Activated naive CD4-positive, alpha-beta T cell treated with anti-CD3 and anti-CD28 coated beads, Interleukin-2, amount 50 U/mL, for 16 hours (primary cell): ENCODE measurements at places on chromosomes 12 and 14.

DNA sequence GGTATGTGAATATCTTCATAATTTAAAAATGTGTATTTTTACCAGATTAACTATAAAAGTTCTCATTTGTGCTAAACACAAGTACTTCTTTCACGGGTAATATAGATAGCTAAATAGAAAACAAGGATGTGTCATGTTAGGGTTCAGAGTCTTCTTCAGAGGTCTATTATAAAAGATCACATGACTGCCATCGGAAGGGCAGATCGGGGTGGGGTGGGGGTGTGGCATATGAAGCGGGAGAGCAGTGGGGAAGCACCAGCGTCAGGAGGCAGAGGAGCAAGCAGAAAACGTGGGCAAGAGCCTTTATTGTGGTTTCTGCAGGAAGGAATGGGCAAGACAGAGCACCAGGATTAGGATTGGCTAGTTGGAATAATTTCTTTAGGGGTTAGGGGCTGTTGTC lies 63.7 kb upstream of the DNM1L start:
- DNase-seq = no peak

DNA sequence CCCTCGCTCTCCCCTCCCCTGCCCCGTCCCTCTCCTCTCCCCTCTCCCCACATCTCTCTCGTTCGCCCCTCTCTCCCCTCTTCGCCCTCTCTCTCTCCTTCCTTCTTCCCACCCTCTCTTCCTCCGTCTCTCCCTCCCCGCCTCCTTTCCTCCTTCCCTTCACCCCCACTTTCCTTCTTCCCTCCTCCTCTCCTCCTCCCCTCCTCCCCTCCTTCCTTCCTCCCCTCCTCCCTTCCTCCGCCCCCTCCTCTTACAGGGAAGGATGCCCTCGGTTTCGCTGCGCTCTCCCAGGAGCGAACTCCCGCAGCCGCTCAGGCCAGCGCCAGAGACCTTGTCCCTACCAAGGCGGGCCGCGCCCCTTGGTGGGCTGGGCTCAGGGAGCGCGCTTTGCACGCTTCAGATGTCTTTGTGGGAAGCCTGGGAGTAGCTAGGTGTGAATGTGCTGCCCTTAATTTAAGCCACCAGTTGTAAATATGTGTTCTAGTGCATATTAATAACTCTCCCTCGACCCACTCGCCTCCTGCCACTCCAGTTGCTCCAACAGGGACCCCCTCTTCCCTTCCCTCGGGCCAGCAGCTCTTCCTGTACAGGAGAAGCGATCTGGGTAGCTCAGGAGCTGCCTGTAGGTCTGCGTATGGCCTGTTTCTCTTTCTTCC lies 13.3 kb upstream of the MAP3K9 start:
- peak; percentile 15 for DNase-seq

GRCh38 chr14:54299410-54300363 lies 97.1 kb upstream of the CDKN3 start:
- DNase-seq = no peak

- no peak for DNase-seq
Measured at GRCh38 chr12:116783525-116784237, 45.6 kb downstream of the RNFT2 start.

DNA sequence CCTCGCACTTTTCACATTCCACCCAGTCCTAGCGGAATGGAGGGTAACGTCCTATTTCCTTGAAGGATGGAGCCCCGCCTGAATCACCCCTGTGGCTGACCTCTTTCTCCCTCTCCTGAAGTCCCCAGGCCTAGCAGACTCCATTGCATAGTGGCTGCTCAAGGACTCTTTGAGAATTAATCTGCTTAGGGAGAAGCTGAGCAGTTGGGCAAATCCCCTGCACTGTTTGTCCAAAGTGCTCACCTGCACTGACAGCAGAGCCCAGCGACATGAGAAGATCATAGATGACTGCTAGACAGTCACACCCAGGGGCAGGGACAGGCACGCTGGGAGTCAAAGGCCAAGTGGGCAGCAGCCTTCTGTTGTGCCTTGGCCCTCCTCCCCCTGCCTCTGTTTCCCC lies 37.7 kb upstream of the DICER1 start:
- DNase-seq = no peak

DNA sequence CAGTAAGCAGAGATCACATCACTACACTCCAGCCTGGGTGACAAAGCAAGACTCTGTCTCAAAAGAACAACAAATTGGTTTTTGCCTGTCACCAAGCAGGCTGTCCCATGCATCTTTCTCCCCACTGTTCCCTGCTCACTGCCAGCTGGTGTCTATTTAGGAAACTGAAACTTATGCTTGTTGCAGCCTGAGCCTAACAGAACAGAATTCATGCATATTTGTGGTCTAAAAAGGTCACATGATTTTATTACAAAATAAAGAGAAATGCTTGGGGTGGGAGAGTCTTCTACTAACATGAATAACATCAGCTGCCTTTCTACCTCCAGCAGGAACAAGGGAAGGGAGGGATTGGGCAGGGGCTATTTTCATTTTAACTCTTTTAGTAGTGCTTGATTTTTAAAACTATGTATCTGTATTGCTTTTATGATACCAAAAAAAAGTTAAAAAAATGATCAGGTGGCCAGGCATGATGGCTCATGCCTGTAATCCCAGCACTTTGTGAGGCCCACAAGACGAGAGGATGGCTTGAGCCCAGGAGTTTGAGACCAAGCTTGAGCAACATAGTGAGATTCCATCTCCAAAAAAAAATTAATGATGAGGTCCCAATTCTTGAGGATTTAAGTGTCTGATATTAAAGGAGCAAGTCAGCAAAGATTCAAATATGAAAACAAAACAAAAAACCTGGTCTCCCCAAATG lies 923 bp downstream of the STAT2 start:
- no peak for DNase-seq

GRCh38 chr12:14664434-14665023 lies 31.9 kb downstream of the GUCY2C start:
- DNase-seq = no peak

GRCh38 chr12:63752841-63753240 lies 26.9 kb upstream of the RXYLT1 start:
- no peak for DNase-seq

- peak; percentile 79 for DNase-seq
Measured at GRCh38 chr12:4648501-4649357, at the start of the genes AKAP3 and NDUFA9. Gene AKAP3, minus strand, starts transcription at chr12:4649051. Its CDS starts 10,855 bp downstream, at chr12:4638196. Gene NDUFA9, plus strand, starts transcription at chr12:4649114. Its CDS starts 13 bp downstream, at chr12:4649127.

- DNase-seq = peak; percentile 20
Measured at GRCh38 chr12:121580959-121581685, at the start of gene KDM2B. Gene KDM2B, minus strand, starts transcription at chr12:121581023. Its CDS starts 112 bp downstream, at chr12:121580911.

DNA sequence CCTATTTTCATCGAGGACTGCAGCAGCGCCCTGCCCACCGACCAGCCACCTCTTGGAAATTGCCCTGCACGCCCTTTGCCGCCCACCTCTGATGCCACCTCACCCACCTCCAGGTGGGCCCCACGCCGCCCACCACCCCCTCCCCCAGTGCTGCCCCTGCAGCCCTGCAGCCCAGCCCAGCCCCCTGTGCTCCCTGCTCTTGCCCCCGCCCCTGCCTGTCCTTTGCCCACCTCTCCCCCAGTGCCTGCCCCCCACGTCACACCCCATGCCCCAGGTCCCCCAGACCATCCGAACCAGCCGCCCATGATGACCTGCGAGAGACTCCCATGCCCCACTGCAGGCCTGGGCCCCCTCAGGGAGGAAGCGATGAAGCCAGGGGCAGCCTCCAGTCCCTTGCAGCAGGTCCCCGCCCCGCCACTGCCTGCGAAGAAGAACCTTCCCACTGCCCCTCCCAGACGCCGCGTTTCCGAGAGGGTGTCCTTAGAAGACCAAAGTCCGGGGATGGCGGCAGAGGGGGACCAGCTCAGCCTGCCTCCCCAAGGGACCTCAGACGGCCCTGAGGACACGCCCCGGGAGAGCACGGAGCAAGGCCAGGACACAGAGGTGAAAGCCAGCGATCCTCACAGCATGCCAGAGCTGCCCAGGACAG lies 96.5 kb downstream of the LGMN start:
- DNase-seq = no peak

- DNase-seq = no peak
Measured at GRCh38 chr12:18430425-18431048, 169.2 kb downstream of the PIK3C2G start.

- DNase-seq = no peak
Measured at GRCh38 chr12:68837215-68837614, 29.2 kb downstream of the MDM2 start.

DNA sequence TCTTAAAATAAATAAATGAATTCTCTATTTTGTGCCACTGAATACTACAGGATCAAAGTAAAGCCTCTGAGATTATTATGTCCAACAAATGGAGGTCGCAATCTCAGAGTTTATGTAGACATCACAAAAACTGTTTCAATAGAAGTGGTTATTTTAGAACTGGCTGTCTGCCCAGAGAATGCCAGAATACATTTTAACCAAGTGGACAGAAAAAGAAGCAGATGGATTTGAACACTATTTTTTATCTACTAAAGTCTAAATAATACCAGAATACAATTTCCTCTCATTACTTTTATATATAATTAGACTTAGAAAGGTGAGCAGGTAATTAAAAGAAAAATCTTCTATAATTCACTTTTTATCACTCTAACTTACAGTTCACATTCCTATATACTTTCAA lies 118.3 kb downstream of the MED13L start:
- no peak for DNase-seq

DNA sequence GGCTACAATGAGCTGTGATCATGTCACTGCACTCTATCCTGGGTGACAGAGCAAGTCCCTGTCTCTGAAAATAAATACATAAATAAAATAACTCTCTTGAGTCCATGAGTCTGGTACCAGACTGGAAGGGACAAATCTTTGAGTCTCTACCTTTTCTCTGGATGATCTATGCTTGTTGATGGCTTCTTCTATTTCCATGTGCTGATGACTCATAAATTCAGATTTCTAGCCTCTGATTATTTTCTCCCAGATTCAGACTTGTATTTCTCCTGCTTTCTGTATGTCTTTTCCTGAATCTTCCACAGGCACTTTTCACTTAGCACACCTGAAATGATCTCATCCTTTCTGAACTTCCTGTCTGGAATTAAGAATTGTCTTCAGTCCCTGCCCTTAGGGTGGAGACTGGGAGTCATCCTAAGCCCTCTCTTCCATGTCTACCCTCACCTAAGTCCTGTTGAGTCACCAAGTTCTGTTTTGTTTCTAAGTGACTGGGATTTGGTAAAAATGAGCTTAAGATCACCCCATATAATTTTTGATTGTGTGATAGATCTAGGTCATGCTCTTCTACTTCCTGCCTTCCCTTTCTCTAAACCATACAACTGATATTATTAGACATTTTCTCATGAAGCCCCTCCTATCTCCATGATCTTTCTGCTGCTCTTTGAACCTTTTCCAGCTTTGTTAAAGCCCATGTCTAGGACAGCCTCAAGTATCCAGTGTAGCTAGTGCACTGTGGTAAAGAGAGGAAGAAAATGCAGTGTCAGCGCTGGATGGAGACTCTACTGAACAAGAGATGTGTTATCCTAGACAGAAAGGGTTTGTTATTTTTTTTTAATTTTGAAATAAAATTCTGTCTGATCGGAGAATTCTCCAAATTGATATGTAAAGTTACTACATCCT lies 13.1 kb downstream of the AKAP6 start:
- DNase-seq = no peak

DNA sequence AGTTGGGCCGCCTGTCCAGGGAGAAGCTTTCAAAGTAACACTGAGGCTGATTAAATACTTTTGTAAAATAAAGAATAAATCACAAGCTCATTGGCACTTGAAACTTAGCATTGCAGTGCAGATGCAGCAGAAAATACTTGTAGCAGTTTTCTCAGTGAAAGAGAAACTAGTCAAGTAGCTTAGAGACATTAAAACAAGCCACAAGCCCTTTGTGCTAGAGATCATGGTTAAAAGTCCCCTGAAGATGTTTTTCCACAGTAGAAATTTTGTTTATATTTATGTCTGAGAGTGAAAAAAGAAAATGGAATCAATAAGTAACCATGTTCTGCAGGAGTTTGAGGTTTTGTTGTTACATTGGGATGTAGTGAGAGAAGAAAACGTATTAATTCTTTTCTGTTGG lies 5.9 kb downstream of the PSEN1 start:
- no peak for DNase-seq

DNA sequence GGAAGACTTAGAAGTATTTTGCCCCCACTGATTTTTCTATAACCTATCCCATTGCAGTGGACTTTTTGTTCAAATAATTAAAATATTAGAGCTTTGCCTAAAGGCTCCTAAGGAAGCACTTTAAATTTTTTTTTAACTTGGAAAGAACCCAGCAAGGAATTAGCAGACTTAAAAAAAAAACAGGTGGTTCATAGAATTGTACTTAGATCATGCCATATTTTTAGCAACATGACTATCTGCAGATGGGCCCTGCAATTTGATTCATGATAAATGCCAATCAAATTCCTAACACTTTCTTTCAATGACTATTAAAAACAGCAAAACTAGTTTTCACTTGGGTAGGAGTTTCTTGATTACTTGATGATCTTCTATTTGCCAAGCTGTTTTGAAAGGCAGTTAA lies 11.5 kb downstream of the ADAMTS20 start:
- no peak for DNase-seq

GRCh38 chr14:37585971-37586796 lies 8.9 kb downstream of the FOXA1 start:
- DNase-seq = no peak

DNA sequence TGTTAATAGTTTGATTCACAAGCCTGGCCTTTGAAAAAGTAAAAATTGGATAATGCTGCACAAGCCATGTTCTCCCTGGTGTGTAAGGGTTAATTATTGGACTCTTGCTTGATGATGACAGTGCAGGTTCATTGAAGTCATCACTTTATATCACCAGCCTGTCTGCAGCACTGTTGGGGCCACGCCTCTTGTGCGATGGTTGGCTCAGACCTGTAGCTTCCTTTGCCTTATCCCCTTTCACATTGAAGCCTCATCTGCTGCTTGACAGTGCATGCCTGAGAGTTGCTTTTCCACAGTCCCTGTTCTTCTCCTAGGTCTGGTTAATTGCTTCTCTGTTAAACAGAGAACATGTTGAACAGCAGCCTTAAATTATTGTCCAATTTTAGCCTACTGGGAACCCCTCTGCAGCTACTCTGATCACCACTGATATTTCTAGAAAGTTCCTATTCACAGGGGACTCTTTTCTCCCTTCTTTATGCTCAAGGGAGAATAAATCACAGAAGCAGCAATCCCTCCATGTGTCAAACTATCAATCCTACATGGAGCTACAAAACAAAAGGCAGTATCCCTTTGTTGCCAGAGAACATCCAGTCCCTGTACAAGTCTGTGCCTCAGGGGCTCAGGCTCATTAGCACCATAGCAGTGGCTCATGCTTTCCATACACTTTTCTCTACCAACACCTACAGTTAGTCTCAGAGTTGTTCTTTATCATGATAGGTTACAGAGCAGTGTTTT lies 322.1 kb downstream of the RGS6 start:
- DNase-seq = no peak

DNA sequence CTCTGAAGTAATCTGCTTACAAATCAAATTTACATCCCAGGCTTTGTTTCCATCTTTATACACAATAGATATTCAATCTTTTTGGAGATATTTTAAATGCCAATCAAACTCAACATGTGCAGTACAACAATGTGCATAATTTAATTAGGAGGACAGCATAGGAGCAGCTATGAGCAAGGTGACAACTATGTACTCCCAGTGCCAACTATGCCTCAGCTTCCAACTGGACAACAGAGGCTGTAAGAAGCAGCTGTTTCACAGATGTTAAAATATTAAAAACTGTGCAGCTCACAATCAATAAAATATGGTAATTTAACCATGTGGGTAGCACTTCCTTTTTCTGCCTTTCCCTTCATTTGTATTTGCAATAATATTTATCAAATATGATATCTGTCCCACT lies 99.9 kb downstream of the ST8SIA1 start:
- no peak for DNase-seq

- DNase-seq = no peak
Measured at GRCh38 chr12:99713946-99714520, 66.5 kb downstream of the GARIN6 start.

GRCh38 chr12:131628766-131629448 lies 82.0 kb upstream of the SFSWAP start:
- no peak for DNase-seq
